Stimulated activated CD4-positive, alpha-beta T cell treated with anti-CD3 and anti-CD28 coated beads, Interleukin-12 subunit alpha, Interleukin-12 subunit beta, amount 100 ng/mL, for 4 hours (primary cell): ENCODE measurements at places on chromosomes 2 and 18.

GRCh38 chr2:11406958-11407381 lies 59.0 kb downstream of the E2F6 start:
- no peak for DNase-seq

DNA sequence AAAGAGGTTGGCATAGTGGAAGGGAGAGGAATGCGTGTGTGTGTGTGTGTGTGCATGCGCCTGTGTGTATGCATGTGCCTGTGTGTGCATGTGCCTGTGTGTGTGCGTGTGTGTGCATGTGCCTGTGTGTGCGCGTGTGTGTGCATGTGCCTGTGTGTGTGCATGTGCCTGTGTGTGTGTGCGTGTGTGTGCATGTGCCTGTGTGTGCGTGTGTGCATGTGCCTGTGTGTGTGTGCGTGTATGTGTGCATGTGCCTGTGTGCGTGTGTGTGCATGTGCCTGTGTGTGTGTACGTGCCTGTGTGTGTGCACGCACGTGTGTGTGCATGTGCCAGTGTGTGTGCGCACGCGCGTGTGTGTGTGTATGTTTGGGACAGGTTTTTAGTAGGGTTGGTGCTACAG lies 205.1 kb downstream of the MEMO1 start:
- DNase-seq: no peak

- DNase-seq: no peak
Measured at GRCh38 chr2:66541646-66542045, 106.7 kb downstream of the MEIS1 start.

DNA sequence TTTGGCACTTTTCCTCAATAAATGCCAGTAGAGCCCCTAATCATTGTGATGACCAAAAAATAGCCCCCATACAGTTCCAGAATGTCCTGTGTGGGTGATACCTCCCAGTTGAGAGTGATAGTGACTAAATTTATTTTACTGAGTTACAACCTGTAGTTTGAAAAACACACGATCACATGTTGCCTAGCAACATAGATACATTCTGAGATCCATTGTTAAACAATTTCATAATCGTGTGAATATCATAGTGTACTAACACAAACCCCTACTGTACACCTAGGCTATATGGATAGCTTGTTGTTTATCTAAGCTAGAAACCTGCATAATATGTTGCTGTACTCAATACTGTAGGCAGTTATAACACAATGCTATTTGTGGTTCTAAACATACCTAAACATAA lies 30.6 kb downstream of the KCMF1 start:
- DNase-seq: no peak

DNA sequence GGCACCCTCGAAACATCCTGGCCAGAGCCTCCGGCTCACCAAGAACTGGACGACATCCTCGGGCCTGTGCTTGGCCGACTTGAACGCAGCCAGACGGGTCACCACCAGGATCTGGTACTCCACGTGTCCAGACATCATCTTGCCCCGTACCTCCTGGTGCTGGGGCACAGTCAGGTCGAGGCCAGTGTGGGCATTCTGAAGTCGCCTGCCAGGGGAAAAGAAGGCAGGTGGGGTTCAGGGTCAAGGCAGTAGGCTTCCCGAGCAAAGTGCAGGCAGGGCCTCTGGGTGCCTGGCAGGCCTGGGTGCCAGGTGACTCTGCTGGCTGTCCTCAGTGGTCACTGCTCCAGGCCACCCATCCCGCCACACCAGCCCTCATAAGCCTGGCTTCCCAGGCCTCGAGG lies 5.6 kb downstream of the HS1BP3 start:
- DNase-seq: no peak

DNA sequence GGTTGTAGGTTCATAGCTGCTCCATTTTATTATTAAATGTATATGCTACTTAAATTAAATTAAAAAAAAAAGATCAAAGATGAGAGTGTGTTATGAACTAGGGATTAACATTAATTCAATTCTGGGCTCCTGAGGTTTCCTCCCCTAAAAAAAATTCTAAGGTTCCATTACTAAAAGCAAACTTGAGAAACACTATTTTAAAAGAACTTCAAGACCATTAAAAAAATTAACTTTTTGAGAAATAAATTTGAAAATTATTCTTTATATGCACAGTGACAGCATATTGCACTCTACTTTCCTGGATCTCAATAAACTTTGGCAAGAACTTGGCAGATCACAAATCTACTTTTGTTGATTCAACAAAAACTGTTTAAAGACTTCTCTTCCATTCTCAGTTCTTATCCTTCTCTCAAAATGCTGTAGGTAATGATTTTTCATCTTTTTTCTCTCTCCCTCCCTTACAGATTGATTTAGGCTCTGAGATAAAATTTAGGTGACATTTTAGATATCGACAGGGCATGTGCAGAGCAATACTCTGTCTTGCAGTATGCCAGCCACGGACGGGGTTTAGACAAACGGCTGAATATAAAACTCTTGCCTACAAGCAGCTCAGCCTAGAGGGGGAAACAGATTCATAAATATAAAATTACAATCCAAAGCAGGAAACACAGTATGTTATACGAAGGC lies 592 bp upstream of the MARS2 start:
- no peak for DNase-seq

DNA sequence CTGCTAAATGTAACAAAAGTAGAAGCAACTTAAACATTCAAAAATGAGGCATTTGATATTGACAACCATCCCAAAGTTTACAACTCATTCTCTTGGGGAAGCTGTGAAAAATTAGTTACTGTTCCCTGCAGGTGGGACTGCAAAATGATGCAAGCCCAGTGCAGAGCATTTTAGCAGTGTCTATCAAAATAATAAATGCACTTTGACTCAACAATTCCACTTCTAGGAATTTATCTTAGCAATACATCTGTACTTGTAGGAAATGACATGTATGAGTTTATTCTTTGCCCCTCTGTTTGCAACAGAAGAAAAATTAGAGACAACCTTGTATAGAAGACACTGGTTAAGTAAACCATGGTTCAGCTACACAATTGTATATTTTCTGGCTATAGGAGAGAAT lies 48.0 kb upstream of the TLK1 start:
- DNase-seq: no peak

DNA sequence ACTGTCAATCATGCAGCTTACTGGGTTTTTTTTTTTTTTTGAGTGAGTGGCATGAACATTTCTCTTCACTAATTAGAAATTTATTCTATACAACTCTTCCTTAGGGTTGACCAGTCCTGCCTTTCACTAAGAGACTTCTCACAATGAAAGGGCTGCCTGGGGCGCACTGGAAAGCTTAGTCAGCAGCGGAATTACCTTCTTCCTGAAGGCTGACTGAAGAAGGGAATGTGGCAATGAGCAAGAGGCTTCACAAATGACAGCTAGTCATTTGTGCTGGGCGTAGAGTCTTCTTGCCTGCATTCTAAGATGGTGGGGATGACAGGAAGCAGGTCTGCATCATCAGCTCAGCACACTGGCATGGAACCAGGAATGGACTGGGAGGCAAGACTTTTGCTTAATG lies 15.6 kb upstream of the SCN3A start:
- DNase-seq: no peak

GRCh38 chr2:45820048-45820447 lies 168.6 kb downstream of the PRKCE start:
- no peak for DNase-seq
